ENCODE measurements at places on chromosomes 11 and 22.

DNA sequence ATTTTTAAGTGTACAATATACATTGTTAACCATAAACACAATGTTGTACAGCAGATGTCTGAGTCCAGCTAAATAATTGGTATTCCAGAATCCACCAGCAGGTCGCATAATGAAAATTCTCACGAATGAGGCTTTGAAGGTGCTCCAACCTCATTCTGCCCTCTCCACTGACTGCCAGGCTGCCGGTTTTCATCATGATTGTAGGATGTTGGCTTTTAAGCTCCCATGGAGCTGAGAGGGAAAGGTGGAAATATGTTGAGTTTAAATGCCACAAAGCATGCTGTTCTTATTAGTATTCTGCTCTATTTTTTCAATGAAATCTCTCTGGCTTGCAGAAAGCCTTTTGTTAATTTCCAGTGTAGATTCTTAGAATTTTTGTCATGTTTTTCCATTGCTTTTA, 337.2 kb upstream of the DDI1 start:
- no peak for DNase-seq

DNA sequence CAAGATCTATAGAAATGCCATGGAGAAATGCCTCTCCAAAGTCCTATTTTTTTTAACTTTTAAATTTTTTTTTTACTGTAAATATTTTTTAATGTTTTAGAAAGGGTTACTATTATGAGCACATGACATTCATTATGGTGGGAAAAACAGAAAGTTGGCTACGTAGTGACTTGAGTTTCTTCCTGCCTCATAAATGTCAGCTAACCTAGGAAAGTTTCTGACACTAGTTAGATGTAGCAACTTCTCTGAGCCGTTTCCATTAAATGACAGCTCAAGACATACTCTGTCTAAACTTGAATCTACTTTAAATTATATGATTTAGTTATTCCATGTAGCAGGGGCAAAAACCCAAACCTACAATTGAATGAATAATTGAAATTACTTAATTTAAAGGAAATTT, 18.4 kb upstream of the CTSC start:
- DNase-seq: no peak

- DNase-seq: no peak
Observed at GRCh38 chr22:23145878-23146470, 697 bp downstream of the RAB36 start.

- no peak for DNase-seq
Observed at GRCh38 chr11:75814363-75814676, 690 bp upstream of the UVRAG start.

DNA sequence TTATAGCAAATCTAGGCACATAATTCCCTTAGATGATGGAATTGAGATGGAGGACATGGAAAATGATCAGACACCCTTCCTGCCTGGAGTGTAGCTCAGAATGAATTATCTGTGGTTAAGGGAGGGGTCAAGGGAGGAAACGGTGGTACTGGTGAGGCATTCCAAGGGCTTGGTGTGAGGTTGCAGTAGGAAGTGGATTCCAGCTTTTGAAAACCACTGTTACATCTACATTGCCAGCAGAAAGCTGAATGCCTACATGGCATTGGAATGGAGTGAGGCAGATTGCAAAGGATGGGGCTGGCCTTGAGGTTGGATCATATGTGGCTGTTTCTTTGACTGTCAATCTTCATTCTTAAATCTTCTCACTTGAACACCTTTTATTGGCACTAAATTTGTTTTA, 684.4 kb downstream of the NTM start:
- no peak for DNase-seq

DNA sequence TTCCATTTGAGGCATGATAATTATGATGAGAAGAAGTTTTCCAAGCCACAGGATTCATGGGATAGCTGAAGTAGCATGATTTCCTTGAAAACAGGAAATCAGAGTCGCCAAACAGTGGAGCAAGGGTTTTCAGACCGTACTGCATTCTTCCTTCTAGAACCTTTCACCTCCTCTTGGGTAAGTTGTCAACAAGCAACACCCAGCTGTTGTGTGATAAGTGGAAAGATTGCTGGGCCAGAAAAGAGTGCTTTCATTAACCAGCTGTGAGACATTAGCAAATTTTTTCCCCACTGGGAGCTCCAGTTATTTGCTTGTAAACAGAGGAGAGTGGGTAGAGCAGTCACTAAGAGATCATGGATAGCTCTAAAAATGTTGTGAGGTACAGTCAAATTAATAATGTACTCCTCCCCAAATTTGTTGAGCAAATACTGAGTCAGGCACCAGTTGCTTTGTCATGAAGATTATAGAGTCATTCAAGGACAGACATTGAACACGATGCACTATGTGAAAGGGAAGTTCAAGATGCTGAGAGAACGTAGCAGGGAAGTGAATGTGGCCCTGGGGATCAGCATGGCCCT, 11.7 kb upstream of the MPEG1 start:
- no peak for DNase-seq
